ENCODE measurements at places on chromosomes 16 and 17.

DNA sequence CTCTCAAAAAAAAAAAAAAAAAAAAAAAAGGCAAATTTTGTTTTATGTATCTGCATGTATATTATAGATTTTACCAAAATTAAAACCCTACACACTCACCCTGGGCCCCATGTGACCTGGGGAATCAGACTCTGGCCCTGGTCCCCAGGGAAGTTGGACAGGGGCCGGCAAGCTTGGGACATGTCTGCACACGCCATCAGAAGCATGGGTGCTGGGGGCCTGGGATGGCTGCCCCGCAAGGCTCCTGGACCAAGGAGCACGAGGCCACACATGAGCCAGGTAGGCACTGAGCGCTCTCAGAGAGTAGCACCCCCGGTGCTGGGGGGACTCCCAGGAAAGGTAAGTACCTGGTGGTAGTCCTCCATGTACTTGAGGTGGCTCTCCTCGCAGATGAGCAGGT is 39.6 kb downstream of the PPL start:
- no peaks in the 10 kb centered on the region for H3K27me3 ChIP-seq
- no peak for DNase-seq
- peaks cover 8% of the 10 kb centered on the region for H3K36me3 ChIP-seq
- H3K27ac ChIP-seq = no peak overlapping the region

- H3K27ac ChIP-seq = no peak overlapping the region
- H3K4me3 ChIP-seq = no peak overlapping the region
- no peaks in the 10 kb centered on the region for H3K27me3 ChIP-seq
- no peaks in the 10 kb centered on the region for H3K36me3 ChIP-seq
These were observed 30.2 kb downstream of the BMERB1 start for GRCh38 chr16:15464401-15465186.

GRCh38 chr17:82301300-82301915 is 16.0 kb downstream of the CD7 start:
- H3K4me1 ChIP-seq = peaks cover 27% of the 10 kb centered on the region
- no peak overlapping the region for H3K4me3 ChIP-seq
- H3K27me3 ChIP-seq = peaks cover 23% of the 10 kb centered on the region
- no peaks in the 10 kb centered on the region for H3K36me3 ChIP-seq
- no peak for DNase-seq
- peak overlapping the region; percentile 45 for H3K27ac ChIP-seq

- no peaks in the 10 kb centered on the region for H3K4me1 ChIP-seq
- no peak overlapping the region for H3K27ac ChIP-seq
- H3K27me3 ChIP-seq = no peaks in the 10 kb centered on the region
- H3K4me3 ChIP-seq = no peak overlapping the region
- DNase-seq = peak; percentile 49
- H3K36me3 ChIP-seq = no peaks in the 10 kb centered on the region
These were observed 372.3 kb upstream of the SALL1 start for GRCh38 chr16:51523400-51523799.

GRCh38 chr17:29124135-29124924 is 55.9 kb downstream of the MYO18A start:
- H3K4me3 ChIP-seq = no peak overlapping the region
- DNase-seq = peak; percentile 90
- no peaks in the 10 kb centered on the region for H3K27me3 ChIP-seq
- H3K36me3 ChIP-seq = peaks cover 23% of the 10 kb centered on the region

DNA sequence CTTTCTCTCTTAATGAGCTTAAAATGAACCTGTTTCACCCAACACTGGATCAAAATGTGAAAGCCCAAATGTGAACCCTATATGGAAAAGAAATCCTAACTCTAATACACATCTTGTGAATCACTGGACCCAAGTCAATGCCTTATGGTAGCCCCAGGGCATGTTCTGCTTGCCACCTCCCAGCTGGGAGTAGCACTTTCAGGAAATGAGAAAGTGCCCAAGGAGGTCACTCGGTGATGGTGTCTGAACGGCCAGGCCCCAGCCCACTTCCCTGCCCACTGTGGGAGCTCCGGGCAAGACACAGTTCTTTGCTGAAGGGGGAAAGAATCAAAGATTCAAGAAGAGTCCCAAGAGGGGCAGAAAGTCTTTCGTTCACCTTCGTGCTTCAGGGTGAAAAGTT is 46.1 kb downstream of the GTF3C1 start:
- DNase-seq = no peak
- H3K36me3 ChIP-seq = peaks cover 100% of the 10 kb centered on the region
- no peaks in the 10 kb centered on the region for H3K27me3 ChIP-seq

DNA sequence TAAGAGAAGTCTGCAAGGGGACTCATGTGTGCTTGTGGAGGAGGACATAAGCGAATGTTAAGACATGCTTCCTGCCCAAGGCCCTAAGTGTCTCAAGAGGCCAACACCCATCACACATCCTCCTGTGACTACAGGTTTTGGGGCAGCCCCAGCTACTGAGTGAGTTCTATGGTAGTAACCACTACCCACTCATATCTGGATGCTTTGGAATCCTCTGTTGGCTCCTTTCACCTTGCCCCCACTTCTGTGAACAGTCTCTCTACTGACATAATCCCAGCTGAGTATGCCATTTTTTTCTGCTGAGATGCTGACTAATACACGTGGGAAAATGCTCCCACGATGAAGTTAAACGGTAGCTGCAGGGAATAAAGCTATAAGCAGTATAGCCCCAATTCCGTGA is 153.5 kb downstream of the VPS53 start:
- no peaks in the 10 kb centered on the region for H3K27me3 ChIP-seq
- no peak overlapping the region for H3K4me3 ChIP-seq
- H3K27ac ChIP-seq = peak overlapping the region; percentile 78
- no peak for DNase-seq
- no peaks in the 10 kb centered on the region for H3K4me1 ChIP-seq
- H3K36me3 ChIP-seq = peaks cover 69% of the 10 kb centered on the region

- no peak for DNase-seq
- H3K36me3 ChIP-seq = no peaks in the 10 kb centered on the region
- H3K27me3 ChIP-seq = no peaks in the 10 kb centered on the region
- no peaks in the 10 kb centered on the region for H3K4me1 ChIP-seq
- H3K27ac ChIP-seq = no peak overlapping the region
These were observed 92.4 kb downstream of the CBLN1 start for GRCh38 chr16:49189286-49189685.

GRCh38 chr17:3989041-3989886 is 25.0 kb upstream of the ATP2A3 start:
- H3K27ac ChIP-seq = no peak overlapping the region
- no peaks in the 10 kb centered on the region for H3K36me3 ChIP-seq
- H3K4me1 ChIP-seq = peaks cover 11% of the 10 kb centered on the region
- DNase-seq = no peak
- H3K27me3 ChIP-seq = no peaks in the 10 kb centered on the region

- peaks cover 67% of the 10 kb centered on the region for H3K27me3 ChIP-seq
- H3K27ac ChIP-seq = no peak overlapping the region
- no peak overlapping the region for H3K4me3 ChIP-seq
- H3K4me1 ChIP-seq = no peaks in the 10 kb centered on the region
- no peaks in the 10 kb centered on the region for H3K36me3 ChIP-seq
- DNase-seq = no peak
These were observed 8.1 kb upstream of the TBX4 start for GRCh38 chr17:61444075-61444474.

DNA sequence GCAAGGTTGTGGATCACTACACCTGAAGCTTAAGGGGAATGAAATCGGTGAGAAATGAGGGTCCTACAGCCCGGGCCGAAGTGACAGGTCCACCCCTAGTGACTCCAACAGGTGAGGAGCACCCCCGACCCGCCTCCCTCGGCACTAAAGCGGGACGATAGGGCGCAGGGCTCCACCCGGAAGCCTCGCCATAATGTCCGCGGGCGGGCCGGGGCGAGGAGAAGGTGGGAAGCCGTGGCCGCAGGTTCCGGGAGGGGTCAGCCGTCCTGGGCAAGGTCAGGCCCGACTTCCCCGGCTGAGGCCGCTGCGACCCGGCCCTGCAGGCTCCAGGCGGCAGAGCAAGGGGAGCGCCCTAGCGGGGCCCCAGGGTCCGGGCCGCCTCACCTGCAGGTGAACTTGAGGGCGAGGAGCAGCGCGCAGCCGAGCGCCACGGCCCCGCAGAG is 543 bp downstream of the TXNDC11 start:
- peaks cover 5% of the 10 kb centered on the region for H3K36me3 ChIP-seq
- peak overlapping the region; percentile 98 for H3K27ac ChIP-seq
- H3K27me3 ChIP-seq = no peaks in the 10 kb centered on the region
- no peak for DNase-seq

DNA sequence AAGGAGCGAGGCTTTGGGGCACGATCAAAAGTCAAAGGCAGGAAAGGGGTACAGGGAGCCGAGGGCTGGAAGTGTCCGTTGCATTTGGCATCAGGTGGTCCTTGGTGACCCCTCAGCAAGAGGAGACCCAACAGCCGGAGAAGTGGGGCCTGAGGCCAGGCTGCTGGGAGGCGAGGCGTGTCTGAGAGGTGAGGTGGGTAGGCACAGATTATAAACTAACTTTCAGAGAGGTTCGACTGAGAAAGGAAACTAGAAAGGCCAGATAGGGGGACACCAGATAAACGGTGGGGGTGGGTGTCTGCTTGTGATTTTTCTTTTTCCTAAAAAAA is 3.6 kb downstream of the PECAM1 start:
- no peak for DNase-seq
- H3K27ac ChIP-seq = peak overlapping the region; percentile 72
- H3K36me3 ChIP-seq = no peaks in the 10 kb centered on the region
- no peaks in the 10 kb centered on the region for H3K4me1 ChIP-seq
- peak overlapping the region; percentile 36 for H3K4me3 ChIP-seq

DNA sequence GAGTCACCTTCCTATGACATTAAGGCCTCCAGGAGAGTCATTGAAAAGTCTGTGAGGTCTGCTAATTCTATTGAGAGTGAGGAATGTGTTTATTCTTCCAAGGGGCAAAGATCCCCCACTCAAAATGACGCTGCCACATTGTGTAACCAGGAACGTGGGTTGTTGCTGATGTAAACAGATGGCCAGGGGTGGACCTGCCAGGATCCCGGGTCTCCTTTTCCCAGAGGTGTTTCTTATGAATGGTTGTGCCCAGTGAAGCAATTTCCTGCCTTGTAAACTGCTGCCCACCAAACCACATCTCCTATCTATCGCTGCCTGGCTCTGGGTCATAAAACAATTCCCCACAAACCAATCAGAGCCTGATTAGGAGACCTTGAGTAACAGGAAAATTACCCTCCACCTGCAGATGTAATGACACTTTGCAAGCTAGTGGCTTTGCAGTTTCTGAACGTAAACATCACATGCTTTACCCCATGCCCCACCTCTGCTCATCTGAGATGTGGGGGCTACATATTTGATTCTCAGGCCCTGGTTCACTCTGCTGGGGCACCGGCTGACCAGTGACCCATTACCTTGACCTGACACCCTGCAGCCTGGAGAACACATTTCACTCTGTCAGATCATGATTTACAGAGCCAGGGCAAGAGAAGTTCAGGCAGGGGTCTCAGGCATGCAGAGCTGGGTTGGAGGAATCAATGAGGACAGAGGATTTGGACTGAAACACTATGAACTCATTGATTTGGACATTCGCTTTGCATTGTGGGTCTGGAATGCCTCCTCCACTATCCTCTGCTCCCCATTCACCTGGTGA is 33.1 kb upstream of the DDX52 start:
- no peaks in the 10 kb centered on the region for H3K36me3 ChIP-seq
- no peaks in the 10 kb centered on the region for H3K27me3 ChIP-seq
- no peak overlapping the region for H3K4me3 ChIP-seq
- no peaks in the 10 kb centered on the region for H3K4me1 ChIP-seq
- H3K27ac ChIP-seq = no peak overlapping the region
- DNase-seq = no peak

DNA sequence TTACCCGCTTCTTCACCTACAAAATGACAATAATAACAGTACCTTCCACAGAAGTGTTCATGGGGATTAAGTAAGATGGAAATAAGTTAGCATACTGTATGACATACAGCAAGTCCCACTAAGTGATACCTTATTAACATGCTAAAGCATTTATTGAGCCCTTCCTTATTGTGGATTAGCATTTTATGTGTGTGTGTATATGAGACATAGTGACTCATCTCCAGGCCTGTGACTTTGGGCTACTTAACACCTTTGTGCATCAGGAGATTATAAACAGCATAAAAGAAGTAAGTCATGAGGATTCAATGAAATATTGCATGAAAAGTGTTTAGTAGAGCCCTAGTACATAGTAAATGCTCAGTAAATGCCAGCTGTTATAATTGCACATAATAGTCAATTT is 52.9 kb downstream of the CA10 start:
- H3K4me1 ChIP-seq = no peaks in the 10 kb centered on the region
- H3K4me3 ChIP-seq = no peak overlapping the region
- no peaks in the 10 kb centered on the region for H3K36me3 ChIP-seq

- no peak overlapping the region for H3K27ac ChIP-seq
- no peak for DNase-seq
- H3K4me3 ChIP-seq = no peak overlapping the region
- H3K4me1 ChIP-seq = no peaks in the 10 kb centered on the region
- no peaks in the 10 kb centered on the region for H3K27me3 ChIP-seq
These were observed 14.4 kb upstream of the CD300E start for GRCh38 chr17:74637926-74638325.

Measured in stomach (tissue), 19 donors.